RWPE1 (cell line): ENCODE measurements at places on chromosomes 12 and 14.

DNA sequence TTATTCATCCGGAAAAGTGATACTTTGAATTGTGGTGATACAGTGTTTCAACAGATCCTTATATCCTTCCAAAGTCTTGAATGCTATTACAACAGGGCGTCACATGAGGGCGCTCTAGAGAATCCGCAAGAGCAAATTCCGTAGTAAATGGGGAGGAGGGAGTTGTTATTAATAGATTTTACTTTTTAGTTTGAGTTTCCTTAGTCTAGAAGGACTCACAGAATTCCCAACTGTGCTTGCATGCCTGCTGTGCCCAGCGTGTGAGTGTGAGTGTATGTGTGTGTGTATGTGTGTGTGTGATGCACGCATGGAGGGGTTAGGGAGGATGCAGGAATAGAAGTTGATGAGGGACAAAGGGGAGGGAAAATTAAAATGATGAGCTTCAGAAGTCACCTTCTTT is 375.3 kb downstream of the C12orf75 start:
- peak; percentile 7 for DNase-seq

DNA sequence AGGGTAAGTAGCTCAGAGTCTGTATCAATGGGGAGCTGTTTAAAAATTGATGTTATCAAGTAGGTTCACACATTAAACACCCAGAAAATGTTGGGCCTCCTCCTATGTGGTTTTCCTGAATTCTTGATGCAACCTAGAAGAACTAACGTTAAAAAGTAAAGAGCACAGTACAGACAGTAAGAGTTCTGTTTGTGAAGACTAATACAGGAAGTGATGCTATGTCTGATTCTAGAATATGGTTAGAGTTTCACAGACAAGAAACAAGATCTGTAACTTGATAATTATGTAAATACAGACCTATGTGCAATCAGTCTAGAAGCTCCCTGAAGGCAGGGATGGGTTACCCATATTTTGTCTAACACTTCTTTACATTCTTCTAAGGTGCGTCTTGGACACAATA is 214.9 kb upstream of the BTG1 start:
- DNase-seq: no peak

- no peak for DNase-seq
These were observed 213.8 kb downstream of the SLC6A15 start for GRCh38 chr12:84698576-84699333.

DNA sequence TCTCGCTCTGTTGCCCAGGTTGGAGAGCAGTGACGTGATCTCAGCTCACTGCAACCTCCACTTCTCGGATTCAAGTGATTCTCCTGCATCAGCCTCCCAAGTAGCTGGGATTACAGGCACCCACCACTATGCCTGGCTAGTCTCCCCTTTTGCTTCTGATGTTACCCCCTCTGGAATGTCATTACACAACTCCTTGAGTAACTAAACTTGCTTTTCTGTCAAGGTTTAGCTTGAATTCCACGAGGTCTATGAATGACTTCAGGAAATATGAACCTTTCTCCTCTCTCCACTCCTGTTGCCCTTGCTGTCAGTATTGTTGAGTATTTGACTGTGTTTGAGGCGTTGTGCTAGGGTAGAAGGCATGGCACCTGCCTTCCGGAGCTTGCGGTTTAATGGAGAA is 16.8 kb upstream of the RTRAF start:
- no peak for DNase-seq

- peak; percentile 83 for DNase-seq
These were observed 40.1 kb downstream of the VWF start for GRCh38 chr12:6084261-6084968.

DNA sequence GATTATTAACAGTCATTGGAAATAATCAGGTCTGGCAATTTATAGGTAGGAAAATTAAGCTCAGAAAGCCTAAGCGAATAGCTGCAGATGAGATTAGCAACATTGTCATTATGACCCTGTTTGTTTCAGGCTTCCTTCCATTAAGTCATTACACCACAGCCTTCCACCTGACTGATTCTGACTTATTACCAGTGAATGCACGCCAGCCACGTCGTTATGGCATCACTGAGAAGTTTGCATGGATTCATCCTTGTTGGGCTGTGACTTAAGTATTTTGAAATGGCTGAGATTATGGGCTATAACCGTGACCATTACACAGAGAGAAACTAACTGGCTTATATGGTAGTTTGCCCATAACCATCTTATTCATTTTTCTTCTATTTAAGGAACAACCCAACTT is 18.6 kb downstream of the RASSF8 start:
- DNase-seq: no peak

GRCh38 chr12:9464408-9464807 is 143.3 kb downstream of the KLRB1 start:
- DNase-seq: no peak

DNA sequence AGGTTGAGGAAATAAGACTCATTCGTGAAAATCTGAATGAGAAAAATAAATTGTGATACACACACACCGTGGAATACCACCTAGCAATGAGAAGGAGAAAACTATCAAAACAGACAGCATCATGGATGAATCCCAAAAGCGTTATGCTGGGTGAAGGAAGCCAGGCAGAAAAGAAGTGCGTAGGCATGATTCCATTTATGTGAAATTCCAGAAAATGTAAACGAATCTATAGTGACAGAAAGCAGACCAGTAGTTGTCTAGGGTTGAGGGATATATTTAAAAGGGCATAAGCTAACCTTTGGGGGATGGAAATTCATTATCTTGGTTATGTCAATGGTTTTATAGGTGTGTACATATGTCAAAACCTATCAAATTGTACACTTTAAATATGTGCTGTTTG is 42.5 kb upstream of the ANO2 start:
- no peak for DNase-seq

GRCh38 chr12:70837026-70837425 is 83.5 kb downstream of the PTPRR start:
- DNase-seq: no peak

GRCh38 chr14:93160353-93160801 is 24.3 kb downstream of the MOAP1 start:
- DNase-seq: peak; percentile 49

- DNase-seq: no peak
These were observed 5.4 kb downstream of the PGF start for GRCh38 chr14:74949859-74950573.

DNA sequence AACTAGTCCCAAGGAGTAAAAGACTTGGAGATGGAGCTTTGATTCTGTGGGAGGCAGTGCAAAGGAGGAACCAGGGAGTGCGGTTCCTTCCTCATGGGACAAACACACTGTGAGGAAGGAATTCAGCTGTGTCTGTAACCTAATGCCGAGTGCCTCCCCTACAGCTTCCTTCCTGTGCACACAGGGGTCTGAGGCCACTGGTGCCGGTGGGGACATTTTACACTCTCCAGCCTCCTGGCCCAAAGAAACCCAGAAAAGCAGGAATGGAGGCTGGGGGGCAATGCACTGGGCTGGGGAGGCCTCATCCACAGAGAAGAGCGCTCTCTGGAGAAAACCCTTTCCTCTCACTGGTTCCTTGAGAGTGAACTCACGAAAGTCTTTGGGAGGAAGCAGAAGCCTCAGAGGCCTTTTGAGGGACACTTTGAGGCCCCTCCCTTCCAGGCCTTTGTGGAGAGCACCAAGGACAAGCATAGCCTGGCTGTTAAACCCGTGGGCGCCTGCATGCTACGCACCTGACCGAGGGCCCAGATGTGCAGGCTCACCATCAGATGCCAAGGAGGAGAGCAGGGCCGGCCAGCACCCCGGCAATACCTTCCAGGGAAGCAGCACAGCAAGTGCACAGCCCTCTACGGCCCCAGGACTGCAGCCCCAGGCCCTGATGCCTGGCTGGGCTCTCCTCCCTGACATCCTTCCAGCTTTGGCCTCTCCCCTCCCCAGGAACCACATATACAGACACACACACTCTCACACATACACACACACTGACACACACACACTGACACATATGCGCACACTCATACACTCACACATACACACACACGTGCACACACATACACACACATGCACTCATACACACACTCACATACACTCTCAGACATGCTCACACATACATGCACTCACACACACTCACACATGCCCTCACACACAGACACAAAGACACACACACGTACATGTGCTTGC is 52.0 kb downstream of the NFKBIA start:
- no peak for DNase-seq

GRCh38 chr14:104350463-104351185 is 212.2 kb downstream of the KIF26A start:
- no peak for DNase-seq

DNA sequence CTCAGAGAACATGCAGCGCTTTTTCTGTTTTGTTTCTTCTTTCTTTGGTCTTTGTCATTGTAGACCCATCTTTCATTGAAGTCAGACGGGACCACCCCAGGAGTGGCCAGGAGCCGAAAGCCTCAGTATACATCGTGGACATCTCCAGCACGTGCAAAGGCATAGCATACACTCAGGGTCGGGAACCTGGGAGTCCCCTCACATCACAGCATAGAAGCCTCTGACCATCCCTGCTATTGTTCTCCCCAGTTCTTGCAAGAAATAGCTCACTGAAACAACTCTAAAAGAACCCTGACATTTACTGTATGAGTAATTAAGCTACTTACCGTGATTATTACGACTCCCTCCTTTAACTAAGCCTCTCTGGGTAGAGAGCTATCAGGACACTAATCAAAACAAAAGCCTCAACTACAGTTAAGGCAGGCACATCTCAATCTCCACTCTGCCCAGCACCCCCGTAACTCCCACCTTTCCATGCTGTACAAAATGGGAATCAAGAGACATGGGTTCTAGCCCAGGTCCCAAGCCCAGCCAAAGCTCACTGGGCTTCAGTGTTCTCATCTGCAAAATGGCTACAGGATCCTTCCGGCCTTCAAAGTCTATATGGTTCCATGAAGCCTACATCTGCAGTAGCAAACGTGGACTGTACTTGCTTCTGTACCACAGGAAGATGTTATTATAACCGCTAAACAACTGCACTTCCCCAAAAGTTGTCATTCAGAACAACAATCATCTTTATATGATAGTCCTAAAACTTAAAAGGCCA is 6.7 kb downstream of the CCDC88C start:
- DNase-seq: no peak
